Activated gamma-delta T cell (primary cell): ENCODE measurements at places on chromosomes 1 and 21.

GRCh38 chr1:43973981-43974442 lies 748 bp upstream of the ATP6V0B start:
- DNase-seq = no peak

DNA sequence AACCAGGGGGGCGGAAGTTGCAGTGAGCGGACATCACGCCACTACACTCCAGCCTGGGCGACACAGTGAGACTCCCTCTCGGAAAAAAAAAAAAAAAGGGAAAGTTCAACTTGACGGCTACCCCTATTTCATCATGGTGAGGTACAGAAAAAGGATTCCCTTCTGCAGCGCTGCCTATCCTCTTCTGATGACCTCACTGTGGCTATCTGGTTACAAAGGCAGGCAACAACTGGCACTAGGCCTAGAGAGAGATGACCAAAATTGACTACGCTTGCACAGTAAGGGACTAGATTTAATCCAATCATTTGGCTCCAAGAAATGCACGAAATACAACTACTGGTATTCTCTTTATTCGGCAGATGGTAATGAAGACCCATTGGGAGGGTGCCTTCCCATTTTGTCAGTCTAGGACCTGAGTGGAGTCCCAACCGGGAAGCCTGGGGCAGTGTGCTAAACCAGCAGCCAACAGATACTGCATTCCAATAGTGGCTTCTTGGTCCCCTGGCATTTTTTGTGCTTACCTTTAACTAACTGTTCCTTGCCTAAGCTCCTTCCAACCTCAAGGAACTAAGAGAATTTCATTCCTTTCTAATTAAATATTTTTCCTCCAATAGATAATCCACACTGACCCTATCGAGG lies 36.6 kb downstream of the ITPKB start:
- DNase-seq = no peak

DNA sequence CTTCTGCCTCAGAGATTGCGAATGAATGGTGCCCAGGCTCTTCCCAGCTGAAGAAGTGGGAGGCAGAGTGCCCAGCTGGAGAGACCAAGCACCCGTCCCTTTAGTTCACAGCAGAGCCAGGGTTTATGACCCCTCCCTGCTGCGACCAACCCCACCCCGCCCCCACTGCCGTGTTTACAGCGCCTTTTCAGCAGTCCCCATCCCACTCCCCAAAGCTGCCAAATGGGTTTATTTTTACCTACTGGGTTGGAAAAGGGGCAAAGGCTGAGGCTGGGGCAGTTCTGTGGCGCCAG lies 23.6 kb downstream of the DYRK3 start:
- DNase-seq = no peak

DNA sequence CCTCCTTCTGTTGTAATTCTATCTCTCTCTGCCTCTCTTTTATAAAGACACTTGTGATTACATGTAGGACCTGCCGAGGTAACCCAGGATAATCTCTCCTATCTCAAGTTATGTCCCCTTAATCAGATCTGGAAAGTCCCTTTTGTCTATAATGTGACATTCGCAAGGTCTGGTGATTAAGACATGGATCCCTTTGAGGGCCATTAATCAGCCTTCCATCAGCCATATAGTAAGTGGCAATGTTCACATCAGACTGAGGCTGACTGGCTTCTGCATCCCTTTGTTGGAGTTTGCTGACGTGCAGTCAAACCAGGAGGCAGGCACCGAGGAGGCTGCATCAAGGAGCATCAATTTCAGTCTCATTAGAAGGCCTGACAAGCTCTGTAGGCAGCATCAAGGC lies 209.6 kb downstream of the BACH1 start:
- DNase-seq = no peak

DNA sequence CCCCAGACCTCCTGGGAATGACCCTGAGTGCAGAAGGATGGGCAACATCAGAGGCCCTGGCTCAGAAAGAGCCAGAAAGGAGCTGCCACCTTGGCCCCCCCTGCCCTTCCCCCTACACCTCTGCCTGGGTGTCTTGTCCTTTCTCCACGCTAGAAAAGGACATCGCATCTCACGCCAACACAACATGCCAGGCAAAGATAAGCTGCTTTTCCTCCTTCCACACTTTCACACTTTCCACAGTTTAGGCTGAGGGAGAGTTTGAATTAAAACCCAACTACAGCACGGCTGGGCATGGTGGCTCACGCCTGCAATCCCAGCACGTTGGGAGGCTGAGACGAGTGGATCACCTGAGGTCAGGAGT lies 109.5 kb downstream of the SPSB1 start:
- no peak for DNase-seq

GRCh38 chr1:111747282-111747734 lies 8.1 kb upstream of the INKA2 start:
- DNase-seq = no peak

- no peak for DNase-seq
Measured at GRCh38 chr1:198664068-198664788, 25.4 kb downstream of the PTPRC start.
